HFFc6 (cell line): ENCODE measurements at places on chromosomes 12 and 14.

GRCh38 chr12:88238406-88238805 lies 96.3 kb downstream of the TMTC3 start:
- DNase-seq: no peak

DNA sequence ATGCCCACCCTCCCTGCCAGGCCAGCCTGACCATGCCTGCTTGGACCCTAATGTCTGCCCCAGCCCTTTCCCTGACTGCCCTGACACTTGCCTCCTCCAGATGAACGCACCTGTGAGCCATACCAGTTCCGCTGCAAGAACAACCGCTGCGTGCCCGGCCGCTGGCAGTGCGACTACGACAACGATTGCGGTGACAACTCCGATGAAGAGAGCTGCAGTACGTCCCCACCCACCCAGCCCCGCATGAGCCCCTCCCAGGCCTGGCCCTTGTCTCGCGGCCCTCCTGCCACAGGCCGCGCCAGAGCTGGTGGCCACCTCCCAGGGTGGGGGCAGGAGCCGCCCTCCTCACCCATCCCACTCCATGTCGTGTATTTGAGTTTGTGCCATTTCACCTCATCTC lies 14.3 kb upstream of the NXPH4 start:
- DNase-seq: no peak

GRCh38 chr14:101932673-101933072 lies 31.7 kb upstream of the DYNC1H1 start:
- DNase-seq: no peak

- no peak for DNase-seq
Observed at GRCh38 chr12:46903058-46903457, 77.3 kb upstream of the SLC38A4 start.

GRCh38 chr14:64614805-64615391 lies 65.1 kb downstream of the PPP1R36 start:
- DNase-seq: no peak

- DNase-seq: no peak
Observed at GRCh38 chr14:59004012-59004411, 184.5 kb upstream of the DAAM1 start.

- DNase-seq: no peak
Observed at GRCh38 chr14:26056036-26056616, 541.7 kb downstream of the NOVA1 start.

GRCh38 chr12:106769546-106769945 lies 4.9 kb upstream of the RIC8B start:
- no peak for DNase-seq

DNA sequence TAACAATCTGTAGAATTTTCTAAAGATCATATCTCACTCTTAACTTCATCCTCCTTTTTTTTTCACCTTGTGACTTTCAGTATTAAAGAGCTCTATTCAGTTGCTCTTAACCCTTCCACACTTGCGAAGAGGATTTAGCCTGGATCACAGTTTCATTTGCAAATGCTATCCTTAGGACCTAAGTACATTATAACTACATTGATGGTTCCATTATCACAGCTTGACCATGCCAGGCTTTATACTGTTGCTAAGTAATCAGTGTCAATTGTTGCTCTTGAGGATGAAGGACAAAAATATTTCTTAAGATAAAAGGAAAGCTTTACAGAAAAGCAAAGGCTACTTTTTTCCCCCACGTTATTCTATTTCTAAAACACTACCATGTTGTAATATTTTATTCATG lies 122.2 kb downstream of the PDZRN4 start:
- DNase-seq: no peak

GRCh38 chr12:18468246-18469075 lies 207.1 kb downstream of the PIK3C2G start:
- DNase-seq: peak; percentile 65

DNA sequence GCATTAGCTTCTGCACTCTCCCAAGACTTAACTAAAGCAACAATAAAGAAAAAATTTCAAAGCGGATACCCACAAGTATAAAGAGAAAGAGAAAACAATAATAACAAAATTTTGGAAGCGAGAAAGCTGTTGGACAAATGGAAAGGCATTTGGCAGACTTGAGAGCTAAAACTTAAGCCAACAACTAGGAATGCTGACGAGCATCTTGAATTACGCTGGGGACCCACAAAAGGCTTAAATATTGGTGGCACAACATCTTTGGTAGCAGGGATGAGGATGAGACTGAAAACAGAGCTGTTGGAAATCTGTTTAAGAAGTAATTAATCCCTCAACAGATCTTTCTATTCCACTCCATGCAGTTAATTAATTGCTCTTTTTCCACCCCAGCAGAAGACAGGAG lies 49.8 kb downstream of the LLPH start:
- DNase-seq: no peak

DNA sequence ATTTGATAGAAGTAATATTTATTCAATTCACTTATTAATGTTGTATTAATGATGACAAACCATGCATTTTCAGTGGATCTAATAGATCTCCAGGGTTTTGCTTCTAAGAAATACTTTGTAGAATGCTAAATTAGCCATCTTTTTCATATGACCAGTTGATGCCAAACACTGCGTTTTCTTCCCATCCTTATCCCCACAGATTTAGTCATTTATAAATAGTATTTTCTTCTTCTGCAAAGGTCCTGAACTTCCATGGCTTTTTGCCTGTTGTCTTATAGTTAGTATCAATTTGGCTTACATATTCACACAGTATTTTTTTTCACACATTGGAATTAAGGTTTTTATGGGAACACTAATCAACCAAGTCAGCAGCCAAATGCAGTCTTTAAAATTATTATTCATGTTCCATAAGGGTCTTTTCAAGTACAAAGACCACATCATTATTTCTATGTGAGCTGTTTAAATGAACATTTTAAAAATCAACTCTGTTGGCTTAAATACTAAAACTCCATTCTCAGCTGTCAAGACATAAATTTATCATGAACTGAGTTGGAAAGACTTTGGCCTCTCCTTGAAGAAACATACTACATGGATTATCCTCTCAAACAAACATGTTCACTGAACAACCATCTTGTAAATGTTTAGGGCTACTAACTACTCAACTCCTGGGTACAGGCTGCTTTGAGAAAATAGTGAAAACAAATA lies 1278.4 kb upstream of the FLRT2 start:
- DNase-seq: no peak

DNA sequence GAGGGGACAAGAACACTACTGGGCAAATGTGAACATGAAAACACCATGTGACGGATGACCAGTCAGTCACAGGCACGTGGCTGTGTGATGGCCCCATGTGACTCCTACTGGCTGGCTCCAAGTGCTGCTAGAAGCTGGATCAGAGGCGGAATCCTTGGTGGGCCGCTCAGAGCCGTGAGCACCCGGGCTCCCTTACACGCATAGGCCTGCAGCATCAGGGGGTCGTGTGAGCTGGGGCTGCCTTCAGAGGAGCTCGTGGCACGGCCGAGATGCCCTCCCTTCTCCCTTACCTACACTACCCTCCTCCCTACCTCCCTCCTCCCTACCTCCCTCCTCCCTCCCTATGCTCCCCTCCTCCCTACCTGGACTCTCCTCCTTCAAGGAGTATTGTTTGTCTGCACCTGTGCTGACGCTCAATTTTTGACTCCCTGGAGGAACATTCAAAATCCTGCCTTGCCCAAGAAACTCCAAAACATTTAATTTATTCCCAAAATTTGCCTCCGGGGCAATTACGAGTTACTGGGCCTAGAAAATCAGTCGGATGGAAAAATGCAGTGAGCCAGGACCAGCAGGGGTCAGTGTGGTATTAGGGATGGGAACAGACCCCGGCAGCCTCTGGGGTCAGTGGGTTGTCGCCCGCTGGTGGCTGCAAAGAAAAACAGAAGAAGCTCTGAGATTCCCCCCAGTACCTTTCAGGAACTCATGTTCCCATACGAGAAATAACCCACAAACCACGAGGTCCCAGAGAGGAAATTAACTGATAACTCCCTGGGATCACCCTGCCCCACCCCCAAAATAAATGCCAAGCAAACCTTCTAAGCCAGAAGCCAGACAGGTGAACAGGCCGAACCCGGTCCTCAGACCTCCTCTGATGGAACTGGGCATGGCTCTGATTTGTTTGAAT lies 61.3 kb downstream of the C14orf132 start:
- peak; percentile 76 for DNase-seq

DNA sequence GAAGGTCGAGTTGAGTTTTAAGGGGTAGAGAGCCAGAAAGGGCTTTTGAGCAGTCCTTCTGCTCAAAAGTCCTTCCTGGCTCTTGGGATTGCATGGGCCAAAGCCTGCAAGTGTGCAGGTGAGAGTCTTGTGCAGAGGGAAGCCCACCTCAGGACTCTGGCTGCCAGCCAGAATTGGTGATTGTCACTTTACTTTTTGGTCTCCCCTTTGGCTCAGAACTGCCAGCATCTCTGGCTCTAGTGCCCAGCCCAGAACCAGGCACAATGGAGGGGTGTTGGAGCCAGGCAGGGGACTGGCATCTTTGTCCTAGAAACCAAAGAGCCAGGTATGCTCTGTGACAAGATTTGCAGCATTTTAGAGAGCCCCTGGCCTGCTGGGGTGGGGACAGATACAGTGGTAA lies 23.5 kb downstream of the FAM222A start:
- no peak for DNase-seq

GRCh38 chr12:119249383-119250155 lies 70.8 kb downstream of the HSPB8 start:
- DNase-seq: no peak

DNA sequence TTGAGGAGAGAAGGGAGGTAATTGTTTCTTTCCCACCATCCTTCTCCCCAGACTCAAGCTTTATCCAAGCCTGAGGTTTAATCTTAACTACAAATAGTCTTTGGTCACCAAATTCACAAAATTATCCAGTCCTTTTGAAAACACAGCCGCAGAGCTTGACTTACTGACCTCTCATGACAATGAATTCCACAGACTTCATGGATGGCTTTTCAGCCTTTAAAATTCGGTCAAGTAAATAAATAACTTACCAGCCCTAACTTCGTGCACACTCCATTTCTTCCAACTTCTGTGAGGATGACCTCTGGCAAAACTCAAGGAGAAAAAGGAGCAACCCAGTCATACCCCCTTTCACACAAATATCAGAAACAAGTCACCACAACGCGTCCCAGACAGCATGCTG lies 137.0 kb upstream of the CDKN3 start:
- no peak for DNase-seq

- DNase-seq: no peak
Observed at GRCh38 chr12:20189767-20190166, 178.6 kb upstream of the PDE3A start.

- DNase-seq: no peak
Observed at GRCh38 chr12:12546314-12546772, 16.3 kb downstream of the DUSP16 start.

GRCh38 chr14:86597279-86597678 lies 1067.3 kb downstream of the FLRT2 start:
- DNase-seq: no peak

DNA sequence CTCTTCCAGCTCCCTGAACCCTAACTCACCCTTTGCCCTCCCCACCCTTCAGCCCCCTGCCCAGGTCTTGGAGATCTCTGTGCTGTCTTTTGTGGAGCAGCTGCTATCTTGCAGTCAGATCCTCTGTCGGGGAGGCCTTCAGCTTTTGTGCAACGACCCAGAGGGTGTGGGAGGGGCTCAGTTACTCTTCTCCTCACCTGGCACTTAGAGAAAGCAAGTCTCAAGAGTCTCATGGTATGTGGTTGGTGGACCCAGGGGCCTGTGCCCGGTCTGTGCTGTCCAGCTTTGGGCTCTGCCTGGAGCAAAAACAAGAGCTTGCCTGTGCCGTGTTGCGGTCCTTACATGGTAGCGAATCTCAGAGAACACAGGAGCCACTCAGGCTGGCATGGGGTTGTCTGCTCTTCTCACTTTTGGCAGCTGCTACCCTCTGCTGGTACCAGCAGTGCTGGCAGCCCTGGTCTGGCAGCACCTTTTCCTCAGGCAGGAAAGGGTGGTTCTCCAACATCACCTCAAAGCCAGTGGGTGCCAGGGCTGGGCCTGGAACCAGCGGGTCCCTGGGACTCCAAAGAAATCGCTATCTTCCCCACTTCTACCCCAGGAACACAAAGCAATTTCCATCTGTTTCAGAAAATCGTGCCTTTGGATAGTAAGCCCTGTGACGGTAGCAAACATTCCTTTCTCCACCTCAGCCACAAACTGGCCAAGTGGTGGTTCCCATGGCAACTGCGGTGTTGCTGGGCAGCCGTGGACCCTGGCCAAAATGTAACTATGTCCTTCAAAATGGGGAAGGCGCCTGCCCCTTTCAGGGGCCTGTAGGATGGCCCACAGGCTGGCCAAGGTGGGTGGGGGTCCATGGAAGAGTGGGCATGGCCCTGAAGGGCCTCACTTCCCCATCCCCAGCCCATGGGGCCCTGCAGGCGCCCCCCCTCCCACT lies 90.0 kb downstream of the RIN3 start:
- DNase-seq: peak; percentile 62

GRCh38 chr14:24071144-24071697 lies at the start of gene CPNE6:
Gene CPNE6 (plus strand): TSS chr14:24071562. CDS start chr14:24072937, 1,375 bp downstream.
- DNase-seq: no peak

- peak; percentile 66 for DNase-seq
Observed at GRCh38 chr12:122064025-122064777, 14.4 kb upstream of the MLXIP start.

DNA sequence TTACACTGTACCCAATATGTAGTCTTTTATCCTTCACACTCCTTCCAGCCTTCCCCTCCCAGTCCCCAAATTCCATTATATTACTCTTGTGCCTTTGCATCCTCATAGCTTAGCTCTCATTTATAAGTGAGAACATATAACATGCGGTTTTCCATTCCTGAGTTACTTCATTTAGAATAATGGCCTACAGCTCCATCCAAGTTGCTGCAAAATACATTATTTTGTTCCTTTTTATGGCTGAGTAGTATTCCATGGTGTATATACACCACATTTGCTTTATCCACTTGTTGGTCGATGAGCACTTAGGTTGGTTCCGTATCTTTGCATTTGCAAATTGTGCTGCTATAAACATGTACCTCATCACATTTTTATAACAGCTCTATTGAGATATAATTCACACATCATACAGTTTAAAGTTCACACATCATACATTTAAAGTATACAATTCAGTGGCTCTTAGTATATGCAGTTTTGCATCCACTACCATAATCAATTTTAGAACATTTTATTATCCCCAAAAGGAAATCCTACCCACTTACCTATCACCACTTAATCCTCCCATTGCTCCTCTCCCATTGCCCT lies 23.5 kb downstream of the RBMS2 start:
- DNase-seq: no peak

GRCh38 chr14:74577247-74577947 lies 34.6 kb downstream of the LTBP2 start:
- DNase-seq: no peak

- DNase-seq: no peak
Observed at GRCh38 chr14:82778008-82778590, 1244.4 kb upstream of the SEL1L start.

DNA sequence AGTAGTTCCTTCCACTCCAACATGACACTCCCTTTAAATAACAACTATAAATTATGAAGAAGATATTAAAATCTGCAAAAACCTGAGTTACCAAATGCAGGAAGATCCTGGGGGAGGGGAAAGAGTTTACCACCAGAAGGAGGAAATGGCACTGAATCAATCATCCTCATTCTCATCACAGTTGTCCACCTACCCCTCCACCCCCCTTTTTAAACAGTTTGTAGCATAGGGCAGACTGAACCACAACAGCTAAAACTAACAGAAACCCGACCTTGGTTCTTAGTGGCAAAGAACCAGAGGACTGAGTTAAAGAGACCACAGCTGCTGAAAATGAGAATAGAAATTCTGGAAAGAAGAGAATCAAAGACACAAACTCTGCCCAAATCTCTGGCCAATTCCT lies 189.5 kb downstream of the MED13L start:
- no peak for DNase-seq
